ENCODE measurements at places on chromosomes 12 and 14.
A peak's percentile ranks its signal among the peaks of the same experiment; 100 is the strongest.

GRCh38 chr12:125453751-125454150, 388.5 kb downstream of the AACS start:
- no peak for DNase-seq

- DNase-seq = no peak
These were observed 529.9 kb downstream of the NOVA1 start for GRCh38 chr14:26067786-26068459.

DNA sequence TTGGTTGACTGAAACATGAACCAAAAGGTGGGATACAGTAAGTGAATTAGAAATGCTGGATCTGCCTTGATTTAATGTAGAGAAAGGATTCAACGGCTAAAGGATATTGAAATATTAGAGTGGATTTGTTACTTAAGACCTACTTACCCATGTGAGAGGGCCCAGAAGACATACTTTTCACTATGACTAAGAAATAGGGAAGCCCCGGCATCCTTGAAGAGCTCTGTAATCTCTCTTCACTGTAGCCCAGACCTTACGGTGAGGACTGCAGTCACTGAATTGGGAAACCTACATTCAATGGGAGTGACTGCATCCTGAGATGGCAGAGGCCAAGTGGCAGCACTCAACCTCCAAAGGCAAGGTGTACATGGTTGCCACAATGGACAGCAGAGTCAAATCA, 52.5 kb downstream of the KANSL2 start:
- no peak for DNase-seq

GRCh38 chr12:132427999-132428935, 61.7 kb upstream of the FBRSL1 start:
- no peak for DNase-seq

GRCh38 chr14:81234278-81234677, 13.5 kb upstream of the GTF2A1 start:
- no peak for DNase-seq

- DNase-seq = no peak
These were observed 4.2 kb upstream of the DTD2 start for GRCh38 chr14:31461545-31461944.

- DNase-seq = no peak
These were observed 94.7 kb downstream of the PTPN11 start for GRCh38 chr12:112513471-112513870.

DNA sequence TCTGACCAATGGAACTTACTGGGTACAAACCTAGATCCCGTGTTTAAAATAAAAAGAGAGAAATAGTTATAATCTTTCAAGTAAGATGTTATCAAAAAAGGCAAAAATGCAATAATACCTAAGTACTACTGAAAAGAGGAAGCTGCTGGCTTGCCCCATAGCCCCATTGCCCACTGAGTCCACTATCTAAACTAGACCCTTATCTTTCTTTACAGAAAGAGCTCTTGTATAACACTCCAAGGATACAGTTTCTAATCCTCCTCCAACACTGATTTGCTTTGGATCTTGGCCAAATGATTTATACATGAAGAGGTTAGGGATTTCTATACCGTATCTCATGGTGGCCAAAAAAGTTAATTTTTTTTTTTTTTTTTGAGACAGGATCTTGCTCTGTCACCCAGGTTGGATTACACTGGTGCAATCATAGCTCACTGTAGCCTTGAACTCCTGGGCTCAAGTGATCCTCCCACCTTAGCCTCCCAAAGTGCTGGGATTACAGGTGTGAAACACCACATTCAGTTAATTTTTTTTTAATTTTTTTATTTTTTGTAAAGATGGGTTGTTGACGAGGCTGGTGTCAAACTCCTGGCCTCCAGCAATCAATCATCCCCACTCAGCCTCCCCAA, 2.6 kb downstream of the GXYLT1 start:
- DNase-seq = no peak

DNA sequence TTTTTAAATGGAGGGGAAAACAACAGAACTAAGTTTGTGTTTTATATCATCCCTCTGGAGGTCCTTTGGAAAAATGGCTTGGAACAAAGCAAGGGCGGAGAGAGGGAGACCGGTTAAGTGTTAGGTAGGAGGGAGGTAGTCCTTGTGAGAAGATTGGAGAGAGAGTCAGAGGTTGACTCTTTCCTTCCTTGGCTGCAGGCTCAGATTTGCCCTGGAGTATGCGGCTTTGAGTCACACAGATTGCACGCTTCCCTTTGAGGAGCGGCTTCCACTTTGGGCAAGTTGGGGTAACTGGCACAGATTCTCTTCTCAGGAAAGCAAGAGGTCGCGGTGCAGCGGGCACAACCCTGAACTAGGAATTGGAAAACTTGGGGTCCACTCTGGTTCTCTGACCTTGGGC, 9.9 kb downstream of the SOCS2 start:
- DNase-seq = no peak

DNA sequence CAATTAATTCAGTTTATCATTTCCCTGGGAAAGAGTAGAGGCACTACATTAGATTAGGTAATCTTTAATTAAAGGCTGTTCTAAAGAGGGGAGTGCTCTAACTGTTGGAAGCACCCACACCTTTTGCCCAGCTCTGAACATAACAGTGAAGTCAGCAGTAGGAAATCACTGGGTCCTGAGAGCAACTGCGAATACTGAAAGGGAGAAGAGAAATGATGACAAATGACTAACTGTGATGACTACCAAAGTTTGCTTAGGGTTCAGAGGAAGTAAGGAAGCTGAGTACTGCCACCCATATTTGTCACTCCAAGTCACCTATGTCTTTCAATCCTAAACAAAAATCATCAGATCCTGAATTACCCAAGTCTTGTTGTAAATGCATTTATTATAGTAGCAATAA, 140.6 kb downstream of the EPS8 start:
- DNase-seq = no peak

DNA sequence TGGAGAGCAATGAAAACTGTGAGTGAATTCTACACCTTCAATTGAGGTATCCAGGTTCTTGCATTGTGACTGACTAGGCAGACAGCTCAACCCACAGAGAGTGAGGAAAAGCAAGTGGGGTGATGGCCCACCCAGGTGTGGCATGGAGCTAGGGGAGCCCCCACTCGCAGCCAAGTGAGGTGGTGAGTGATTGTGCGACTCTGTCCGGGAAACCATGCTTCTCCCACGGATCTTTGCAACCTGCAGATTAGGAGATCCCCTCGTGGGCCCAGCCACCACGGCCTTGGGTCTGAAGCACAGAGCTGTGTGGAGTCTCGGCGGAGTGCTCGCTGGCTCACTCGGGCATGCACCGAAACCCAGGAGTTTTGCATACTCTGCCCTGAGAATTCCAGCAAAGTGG, 120.1 kb downstream of the ALG10 start:
- DNase-seq = no peak

DNA sequence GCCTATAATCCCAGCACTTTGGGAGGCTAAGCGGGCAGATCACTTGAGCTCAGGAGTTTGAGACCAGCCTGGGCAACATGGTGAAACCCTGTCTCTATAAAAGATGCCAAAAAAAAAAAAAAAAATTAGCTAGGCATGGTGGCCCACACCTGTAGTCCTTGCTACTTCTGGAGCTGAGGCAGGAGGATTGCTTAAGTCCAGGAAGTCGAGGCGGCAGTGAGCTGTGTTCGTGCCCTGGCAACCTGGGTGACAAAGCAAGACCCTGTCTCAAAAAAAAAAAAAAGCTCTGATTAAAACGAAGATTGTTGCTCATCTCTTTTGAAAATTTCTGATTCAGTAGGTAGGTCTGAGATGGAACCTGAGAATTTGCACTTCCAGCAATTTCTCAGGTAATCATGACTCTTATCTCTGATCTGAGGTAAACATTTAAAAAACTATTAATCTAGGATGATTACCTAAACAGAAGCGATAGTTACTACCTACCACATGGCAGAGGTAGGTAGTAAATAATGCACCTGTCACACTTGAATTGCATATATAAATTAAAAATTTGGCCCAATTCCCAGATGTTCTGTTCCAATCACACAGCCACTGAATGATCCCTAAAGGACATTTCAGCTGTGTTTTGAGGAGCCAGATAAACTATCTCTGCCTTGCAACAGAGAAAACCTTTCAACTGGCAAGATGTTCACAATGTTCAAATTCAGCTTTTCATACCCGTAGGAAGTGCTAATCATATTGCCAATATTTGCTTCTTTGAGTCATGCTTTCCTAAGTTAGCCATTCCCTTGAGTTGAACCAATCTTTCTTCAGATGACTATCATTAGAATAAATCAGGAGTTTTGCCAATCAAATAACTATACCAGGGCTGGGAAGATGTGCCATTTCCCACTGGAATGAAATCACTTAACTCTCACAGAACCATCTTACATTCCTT, 4.2 kb upstream of the TEP1 start:
- DNase-seq = no peak

DNA sequence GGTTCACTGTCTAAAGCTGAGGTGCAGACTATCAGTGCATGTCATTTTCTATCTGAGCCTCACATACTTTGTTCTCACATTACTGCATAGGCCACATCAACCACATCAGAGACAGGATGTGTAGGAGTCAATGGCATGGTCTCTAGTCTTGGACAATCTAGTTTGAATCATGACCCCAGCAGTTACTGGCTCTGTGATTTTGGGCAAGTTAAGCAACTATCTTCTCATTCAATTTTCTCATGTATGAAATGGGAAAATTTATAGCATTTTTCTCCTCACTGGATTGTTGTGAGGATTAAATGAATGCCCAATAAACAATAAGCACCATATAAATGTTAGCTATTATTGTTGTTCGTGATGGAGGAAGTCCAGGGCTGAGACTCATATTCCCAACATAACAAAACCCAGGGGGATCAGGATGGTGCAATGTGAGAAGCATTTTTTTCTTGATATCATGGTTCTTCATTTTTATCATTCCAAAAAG, 432.6 kb downstream of the LRIG3 start:
- no peak for DNase-seq

GRCh38 chr12:53047221-53048032, 2.4 kb upstream of the TNS2 start:
- DNase-seq = peak; percentile 75

- no peak for DNase-seq
These were observed 32.2 kb upstream of the ANKRD9 start for GRCh38 chr14:102541771-102542170.

GRCh38 chr12:27001663-27002062, 12.5 kb downstream of the TM7SF3 start:
- no peak for DNase-seq

DNA sequence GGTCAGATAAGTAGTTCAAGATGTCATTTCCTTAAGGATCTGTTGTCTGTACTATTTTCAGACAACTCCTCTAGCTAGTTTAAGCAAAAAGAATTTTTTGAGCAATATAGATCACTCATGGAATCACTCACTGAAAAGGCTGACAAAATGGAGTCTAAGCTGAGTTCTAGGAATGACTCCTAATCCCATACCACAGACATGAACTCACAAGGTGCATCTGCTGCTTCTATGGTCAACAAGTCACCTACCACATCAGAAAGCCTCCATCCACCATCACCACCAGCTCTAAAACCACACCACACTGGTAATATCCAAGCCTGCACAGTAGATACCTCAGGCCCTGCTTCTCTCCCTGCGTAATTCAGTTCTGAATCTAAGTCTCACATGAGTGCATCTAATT, 33.0 kb downstream of the PWP1 start:
- peak; percentile 14 for DNase-seq

DNA sequence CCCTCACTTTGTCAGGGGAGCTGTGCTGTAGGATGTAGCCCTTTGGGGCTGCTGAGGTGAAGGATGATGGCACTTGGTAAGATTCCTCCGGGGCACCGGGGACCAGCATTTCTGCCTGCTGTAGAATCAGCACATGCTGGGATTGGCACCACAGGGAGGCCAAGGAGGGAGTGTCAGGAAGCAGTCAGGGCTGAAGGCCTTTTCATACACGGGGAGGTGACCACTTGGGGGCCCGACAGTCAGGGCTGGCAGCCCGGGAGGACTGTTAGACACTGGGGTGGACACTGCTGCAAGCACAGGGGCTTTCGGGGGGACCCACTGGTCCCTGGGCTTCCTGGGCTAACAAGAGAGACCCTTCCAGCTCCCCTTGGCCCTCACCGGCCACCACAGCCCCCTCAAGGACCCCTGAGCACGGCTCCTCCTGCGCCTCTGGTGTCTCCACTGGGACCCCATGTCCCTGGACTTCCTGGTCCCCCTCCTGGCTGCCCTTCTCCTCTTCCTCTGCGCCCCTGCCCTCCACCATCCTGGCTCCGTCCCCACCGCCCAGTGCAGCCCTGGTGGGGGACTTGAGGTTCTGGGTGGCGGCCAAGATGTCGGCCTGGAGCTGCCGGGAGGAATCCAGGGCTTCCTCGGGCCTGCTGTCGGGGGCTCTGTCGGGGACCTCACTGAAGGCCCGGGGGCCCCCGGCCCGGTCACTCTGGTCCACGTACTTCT, 6.5 kb downstream of the TMEM119 start:
- no peak for DNase-seq

- no peak for DNase-seq
These were observed 304.1 kb upstream of the SSTR1 start for GRCh38 chr14:37903343-37904191.

GRCh38 chr12:123859035-123859434, 96.9 kb downstream of the DNAH10 start:
- DNase-seq = no peak
